ENCODE measurements at places on chromosomes 3 and 15.
A peak's percentile ranks its signal among the peaks of the same experiment; 100 is the strongest.

DNA sequence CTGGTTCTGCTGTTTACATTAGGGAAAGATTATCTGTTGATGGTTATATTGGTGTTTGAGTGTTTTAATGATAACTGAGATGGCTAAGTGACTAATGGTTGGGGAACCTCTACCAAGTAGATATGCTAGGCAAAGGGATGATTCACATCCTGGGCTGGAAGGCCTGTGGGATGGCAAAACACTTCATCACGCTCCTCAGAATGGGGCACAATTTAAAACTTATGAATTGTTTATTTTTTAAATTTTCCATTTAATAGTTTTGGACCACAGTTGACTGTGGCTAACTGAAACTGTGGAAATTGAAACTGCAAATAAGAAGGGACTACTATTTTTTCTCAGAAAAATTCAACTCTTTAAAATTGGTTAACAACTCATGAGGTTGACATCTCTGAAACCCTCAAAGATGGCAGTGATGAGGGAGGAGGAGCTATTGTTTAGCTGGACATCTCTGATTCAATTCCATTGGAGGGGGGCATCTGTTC lies 100.5 kb upstream of the ZBED2 start:
- no peak for DNase-seq

DNA sequence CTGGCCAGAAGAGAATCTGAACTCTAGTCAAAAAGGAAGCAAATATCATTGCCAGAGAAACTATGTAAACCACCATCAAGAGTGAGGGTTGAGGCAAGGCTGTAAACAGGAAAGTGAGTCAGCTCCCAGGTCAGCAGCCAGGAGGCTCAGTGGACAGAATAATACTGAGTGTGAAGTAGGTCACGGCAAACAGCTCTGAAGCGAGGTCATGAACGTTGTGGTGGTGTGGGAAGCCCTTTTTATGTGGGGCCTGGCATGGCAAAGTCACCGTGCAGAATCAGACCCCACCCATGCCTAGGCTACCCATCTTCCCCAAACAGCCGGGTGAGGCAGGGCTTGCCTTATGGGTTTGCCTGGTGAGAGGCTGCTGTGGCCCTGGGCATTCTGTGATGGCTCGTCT lies 43.9 kb downstream of the THBS1 start:
- no peak for DNase-seq

GRCh38 chr3:195103623-195104022 lies 167.3 kb downstream of the XXYLT1 start:
- no peak for DNase-seq

- no peak for DNase-seq
Observed at GRCh38 chr15:75785771-75786574, 57.3 kb upstream of the UBE2Q2 start.

GRCh38 chr3:42764561-42765295 lies 8.3 kb downstream of the CCDC13 start:
- no peak for DNase-seq

DNA sequence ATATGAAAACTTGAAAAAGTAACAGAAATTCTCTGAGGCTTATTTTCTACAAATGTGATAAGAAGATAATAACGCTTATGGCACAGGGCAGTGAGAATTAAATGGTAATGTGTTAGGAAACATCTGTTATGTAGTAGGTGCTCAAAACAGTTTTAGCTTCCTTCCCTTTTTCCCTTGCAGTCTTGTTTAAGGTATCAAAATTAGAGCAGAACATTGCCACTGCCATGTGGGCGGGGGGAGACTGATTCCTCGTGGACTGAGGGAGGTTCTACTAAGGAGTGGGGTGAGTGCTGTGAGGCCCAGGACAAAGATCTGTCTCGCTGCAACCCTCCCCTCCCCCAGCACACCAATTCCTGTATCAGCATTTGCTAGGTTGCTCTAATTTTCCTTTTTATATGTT lies 702.4 kb downstream of the TUSC7 start:
- DNase-seq, result peak; percentile 94

- DNase-seq, result no peak
Observed at GRCh38 chr15:54298396-54298795, 320.2 kb downstream of the UNC13C start.

DNA sequence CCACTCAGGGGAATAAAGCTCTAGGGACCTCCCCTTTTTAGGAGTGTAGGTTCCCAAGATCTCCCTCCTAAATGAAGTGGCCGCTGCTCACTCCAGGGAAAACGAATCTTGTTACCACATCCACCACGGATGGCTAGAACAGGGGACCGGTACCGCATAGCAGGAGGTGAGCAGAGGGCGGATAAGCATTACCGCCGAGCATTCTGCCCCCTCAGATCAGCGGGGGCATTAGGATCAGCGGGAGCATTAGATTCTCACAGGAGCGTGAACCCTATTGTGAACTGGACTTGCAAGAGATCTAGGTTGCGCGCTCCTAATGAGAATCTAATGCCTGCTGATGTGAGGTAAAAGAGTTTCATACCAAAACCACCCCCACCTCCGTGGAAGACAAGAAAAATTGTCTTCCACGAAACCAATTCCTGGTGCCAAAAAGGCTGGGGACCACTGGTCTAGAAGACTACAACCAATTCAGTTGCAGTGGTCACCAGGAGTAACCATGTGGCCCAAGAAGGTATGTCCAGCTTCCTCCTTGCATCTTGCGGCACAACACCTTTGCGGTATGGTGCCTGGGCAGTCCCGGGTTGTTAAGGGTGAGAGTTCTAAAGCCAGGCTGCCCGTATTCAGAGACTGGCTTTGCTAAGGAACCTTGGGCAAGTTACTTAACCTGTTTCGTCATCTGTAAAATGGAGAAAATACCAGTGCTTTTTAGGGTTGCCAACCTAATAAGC lies 1.1 kb upstream of the SS18L2 start:
- DNase-seq, result no peak

GRCh38 chr15:72078887-72079286 lies 39.1 kb downstream of the MYO9A start:
- no peak for DNase-seq

- no peak for DNase-seq
Observed at GRCh38 chr15:39499681-39500080, 81.2 kb upstream of the THBS1 start.

DNA sequence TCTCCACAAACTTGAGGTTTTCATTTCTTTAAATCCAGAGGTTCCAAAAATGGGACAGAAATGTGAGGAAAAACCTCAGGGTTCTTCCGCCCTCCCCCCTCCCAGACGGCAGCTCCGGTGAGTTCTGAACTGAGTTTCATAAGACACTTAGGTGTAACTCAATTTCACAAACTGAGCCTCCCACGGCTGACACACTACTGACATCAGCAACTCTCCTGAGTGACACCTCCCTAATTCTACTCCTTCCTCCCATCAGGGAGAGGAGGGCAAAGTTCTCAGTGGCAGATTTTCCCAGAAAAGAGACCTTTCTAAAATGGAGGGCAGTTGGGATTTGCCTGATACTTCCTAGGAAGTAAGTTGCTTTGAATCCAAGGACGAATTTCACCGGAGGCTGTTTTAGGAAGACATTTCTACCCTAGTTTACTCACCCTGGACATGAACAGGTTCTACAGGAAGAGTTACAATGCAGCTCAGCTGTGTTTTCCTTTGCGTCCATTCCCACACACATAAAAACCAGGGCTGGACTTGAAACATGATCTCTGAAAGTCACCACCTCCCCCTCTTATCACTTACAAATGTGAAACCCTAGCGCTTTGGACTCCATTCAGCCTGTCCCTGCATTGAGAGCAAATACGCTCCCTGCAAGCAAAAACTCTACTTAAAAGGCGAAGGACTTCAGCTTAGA lies 78.1 kb upstream of the LMOD3 start:
- DNase-seq, result no peak

- DNase-seq, result no peak
Observed at GRCh38 chr15:37009288-37009687, 91.1 kb downstream of the MEIS2 start.

DNA sequence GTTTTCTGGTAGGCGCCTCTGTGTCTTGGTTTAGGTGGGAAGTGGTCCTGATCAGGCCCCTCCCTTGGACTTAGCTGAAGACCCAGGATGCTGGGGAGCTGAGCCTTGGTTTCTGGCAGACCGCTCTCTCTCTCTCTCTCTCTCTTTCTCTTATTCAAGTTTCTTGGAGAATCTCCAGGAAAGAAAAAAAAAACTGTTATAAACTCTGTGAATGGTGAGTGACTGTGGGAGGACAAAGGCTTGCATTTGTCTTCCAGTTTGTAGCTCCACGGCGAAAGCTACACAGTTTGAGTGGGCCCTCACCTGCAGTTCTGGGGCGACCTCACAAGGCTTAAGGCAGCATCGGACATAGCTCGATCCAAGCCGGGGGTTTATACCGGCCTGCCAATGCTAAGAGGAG lies 7.5 kb downstream of the DET1 start:
- no peak for DNase-seq

- no peak for DNase-seq
Observed at GRCh38 chr3:170909129-170909903, 879 bp upstream of the EIF5A2 start.

DNA sequence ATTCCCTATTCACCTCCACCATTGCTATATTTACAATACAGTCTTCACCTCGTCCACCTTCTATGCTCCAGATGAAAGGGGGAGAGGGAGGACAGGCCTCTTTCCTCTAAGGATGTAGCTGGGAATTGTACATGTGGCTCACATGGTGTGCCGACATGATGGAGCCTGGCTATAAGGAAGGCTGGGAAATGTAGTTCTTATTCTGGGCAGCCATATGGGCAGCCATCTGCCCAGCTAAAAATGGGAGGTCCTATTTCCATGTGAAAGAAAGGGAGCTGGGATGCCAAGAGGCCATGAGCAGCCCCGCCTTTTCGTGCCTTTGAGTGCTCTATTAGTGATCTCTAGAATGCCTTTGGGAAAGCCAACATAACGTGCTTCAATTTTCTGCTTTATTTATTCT lies 27.1 kb upstream of the MGLL start:
- DNase-seq, result no peak

GRCh38 chr3:48656061-48656840 lies 6.4 kb downstream of the CELSR3 start:
- DNase-seq, result peak; percentile 71

- no peak for DNase-seq
Observed at GRCh38 chr3:38992117-38992760, 59.5 kb downstream of the SCN11A start.

- DNase-seq, result no peak
Observed at GRCh38 chr3:124893526-124893925, 6.4 kb upstream of the ITGB5 start.

DNA sequence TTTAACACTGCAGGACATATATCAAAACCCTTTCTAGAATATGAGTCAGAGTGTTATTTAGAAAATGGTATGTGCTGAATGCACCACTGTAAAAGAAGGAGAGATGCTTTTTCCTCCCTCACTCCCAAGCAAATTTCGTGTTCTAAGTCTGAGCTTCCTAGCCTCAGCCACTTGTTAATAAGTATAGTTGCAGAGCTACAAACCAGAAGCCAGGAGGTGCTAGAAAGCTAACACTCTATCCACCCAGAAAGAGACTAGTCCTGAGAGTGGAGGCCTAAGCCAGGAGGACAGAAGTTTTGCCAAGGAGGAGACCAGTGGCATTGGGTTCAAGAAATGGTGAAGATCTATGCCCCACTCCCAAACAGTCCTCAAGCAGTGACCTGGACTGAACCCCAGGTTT lies 40.5 kb upstream of the GYG1 start:
- DNase-seq, result no peak

DNA sequence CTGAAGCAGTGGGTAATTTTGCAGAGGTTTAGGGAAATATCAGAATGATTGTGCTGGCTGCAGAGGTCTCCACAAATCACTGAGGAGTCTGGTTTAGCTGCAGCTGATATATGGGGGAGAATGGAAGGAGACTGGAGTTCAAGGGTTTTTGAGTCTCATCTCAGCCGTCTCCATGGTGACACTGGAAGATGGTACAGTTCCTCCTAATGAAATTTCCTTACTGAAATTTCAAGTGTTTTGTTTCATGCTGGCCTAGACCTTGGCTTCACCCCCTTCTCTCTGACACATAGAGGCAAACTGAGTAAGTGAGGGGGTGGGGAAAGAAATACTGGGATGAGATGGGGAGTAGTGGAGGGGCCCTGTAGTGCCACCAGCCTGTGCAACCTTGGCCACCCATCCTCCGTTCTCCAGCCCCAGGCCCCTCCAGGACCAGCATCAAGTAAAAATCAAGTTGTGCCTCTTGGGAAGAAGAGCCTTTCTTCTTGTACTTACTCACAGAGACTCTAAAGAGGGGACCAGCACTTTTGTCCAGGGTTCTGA lies 17.8 kb upstream of the MORF4L1 start:
- DNase-seq, result no peak

DNA sequence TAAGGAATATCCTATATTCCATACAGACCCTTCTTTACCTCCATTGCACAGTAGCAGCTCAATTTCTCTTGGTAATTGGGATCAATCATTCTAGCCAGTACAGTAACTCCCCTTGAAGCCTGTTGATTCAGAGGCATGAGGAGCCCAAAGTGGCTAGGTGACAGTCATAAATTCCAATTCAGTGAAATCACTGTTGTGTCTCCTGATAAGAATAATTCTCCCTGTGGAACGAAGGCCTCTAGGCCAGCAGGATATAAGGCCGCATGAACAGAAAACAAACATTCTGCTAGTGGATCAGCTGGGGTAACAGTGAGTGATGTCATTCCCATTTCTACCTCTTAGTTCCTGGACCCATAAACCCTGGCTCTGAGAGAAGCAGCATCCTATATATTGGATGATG lies 696.3 kb downstream of the NR2F2 start:
- DNase-seq, result no peak

DNA sequence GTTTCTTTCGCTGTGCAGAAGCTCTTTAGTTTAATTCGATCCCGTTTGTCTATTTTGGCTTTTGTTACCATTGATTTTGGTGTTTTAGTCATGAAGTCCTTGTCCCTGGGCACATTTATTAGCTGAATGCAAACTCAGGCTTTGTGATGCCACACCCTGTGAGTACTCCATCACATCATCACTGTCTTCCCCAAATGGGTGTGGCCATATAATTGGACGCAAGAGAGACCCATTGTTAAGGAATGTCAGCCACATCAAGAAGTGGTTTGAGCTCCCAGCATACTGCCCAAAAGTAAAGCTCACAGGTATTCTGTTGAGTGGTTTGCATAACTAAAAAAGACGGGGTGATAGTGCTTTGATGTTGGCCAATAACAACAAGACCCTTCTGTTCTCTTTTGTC lies 245.7 kb downstream of the SV2B start:
- no peak for DNase-seq

DNA sequence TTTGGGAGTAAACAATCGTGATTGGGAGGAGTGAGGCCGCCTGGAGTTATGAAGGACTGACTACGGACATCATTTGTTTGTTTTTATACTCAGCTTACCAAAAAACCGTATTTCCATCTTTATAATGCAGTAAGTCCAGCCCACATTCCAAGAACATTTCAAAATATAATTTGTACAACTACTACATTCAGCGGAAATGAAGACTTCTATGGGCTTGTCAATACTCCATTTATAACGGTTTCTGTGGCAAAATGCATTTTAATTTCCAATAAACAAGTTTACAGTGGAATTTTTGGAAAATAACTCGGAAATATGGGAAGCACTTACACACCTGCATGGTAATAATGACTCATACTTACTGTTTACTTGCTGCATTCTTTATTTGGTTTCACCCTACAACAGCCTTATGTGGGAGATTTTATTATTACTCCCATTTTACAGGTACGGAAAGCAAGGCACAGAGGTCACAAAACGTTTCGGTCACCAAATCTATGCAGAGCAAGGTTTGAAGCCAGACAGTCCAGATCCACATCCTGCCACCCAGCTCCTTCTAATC lies 62.3 kb downstream of the LDHAL6B start:
- no peak for DNase-seq
